GM23338 (cell line): ENCODE measurements at places on chromosomes 11 and 22.

GRCh38 chr22:40911772-40912171 lies 39.4 kb upstream of the RBX1 start:
- DNase-seq: no peak

- DNase-seq: peak; percentile 87
Measured at GRCh38 chr11:113991170-113991569, 16.3 kb downstream of the HTR3A start.

DNA sequence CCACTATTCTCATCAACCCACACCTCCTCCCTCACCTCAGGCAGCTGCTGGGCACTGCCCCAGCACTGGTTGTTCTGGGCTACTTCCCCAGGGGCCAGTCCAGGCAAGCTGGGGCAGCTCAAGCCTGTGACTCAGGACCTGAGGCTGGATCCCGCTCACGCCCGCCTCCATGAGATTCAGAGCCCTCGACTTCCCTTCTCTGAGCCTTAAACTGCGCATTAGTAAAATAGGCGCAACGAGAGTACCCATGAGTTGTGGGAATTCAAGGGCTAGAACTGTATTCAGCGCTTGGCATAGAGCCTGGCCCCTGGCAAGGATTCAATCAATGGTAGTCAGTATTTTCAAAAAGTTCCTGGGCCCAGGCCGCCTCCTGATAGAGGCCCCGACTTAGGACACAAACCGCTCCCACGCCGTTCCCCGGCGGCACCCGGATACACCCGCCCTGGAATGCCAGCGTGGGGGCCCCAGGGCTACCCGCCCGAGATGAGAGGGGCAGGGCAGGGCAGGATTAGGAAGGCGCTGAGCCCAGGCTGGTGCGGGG lies 723 bp upstream of the CD82 start:
- peak; percentile 42 for DNase-seq

DNA sequence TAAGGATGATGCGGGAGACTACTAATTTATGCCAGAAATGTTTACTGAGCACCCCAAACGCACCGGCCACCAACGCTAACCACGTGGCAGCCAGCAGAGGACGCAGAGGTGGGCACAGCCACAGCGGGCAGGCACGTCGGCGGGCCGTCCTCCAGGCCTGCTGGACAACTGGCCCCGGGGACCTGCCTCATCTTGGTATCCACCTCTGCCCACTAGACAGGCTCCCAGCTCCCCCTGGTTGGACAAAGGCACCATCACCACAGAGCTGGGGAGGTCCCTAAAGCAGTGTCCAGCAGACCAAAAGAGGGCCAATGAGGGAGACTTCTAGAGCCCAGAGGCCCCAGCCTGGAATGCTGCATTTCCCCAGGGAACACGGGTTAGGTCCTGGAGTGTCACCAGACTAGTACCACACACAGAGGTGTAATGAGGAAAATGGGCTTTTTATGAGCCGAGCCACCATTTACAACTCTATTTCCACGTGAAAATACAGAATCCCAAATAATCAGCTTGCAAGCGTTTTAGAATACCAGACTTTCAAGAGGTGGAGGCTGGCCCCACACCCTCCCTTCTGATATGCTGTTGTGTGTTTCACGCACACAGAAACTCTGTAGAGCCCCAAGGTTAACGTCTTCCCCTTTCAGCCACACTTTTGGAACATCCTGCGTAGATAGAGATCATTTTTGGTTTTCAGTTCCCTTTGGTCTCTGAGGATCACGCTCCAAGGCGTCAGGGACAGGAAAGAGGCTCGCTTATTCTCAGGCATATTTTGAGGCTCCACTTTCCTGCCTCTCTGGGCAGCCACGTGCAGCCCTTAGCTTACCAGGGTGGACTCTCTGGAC lies 23.7 kb upstream of the BID start:
- DNase-seq: no peak

- DNase-seq: peak; percentile 70
Measured at GRCh38 chr11:112797648-112798293, 163.4 kb upstream of the NCAM1 start.

DNA sequence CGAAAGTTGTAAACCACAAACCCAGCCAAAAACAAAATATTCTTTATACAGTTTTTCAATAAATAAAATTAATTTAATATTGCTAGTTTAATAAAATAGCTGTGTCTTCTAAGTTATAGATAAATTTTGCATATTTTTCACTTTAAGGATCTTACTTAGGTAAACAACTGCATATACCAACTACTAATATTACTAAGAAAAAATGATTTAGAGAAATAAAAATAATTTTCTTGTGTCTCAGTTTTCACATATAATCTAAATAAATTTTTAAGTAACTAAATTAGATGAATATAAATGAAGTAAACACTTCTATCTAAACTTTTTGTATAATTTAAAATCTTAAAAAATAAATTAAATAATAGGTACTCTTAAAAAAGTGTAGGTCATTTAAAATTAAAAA lies 67.1 kb upstream of the TOP3B start:
- no peak for DNase-seq

DNA sequence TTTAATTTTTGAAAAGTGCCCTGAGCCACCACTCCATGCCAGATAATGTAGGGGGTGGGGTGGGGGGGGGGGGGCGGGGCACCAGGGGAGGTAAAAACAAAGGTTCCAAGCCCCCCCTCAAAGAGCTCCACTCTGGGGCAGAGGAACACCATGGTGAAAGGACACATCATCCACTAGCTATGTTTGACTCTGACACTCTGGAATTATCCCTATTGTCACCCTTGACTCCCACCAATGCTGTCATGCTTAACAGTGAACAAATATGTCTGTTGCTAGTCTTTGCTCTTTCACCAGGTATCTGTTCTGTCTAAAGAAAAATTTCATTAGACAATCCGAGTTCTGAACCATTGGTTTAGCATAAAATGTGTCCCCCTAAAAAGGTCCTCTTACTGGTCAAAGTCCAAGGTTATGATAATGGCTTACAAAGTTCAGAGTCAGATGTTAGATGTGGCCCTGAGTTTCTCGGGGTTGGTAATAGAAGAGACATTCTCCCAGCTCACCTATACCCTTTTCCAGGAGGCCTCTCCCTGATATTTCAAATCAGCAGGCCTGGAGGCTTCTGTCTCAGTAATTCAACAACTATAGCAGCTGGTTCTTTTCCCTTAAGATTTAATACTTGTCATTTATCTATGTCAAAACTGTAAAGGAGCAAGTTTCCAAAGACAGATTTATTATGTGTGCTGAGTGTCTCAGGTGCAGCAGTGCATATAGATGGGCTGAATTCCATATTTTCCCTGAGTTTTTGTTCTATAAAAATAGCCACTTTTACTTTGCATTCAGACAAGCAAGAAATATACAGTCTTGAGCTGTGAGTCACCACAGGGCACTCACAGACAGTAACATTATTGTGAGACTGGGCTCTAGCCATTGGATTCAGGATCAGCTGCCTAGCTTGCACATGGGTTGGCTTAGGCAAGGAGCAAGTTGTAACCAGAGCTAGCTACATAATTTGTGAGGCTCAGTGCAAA lies 174.1 kb downstream of the CSNK2A3 start:
- DNase-seq: no peak

DNA sequence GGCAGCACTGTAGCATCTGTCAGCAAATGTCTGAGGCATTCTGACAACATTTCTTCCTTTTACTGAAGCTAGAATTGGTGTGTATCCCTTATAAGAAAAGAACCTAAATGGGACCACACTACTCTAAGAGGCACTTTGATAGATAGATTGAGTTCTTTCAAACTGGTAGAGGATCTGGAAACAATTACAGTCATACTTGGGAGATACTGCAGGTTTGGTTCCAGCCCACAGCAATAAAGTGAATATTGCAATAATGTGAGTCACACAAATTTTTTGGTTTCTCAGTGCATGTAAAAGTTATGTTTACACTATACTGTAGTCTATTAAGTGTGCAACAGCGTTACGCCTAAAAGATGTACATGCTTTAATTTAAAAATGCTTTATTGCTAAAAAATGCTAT lies 96.9 kb downstream of the SBF2 start:
- no peak for DNase-seq

GRCh38 chr22:23752750-23753149 lies 1.5 kb downstream of the VPREB3 start:
- DNase-seq: no peak

DNA sequence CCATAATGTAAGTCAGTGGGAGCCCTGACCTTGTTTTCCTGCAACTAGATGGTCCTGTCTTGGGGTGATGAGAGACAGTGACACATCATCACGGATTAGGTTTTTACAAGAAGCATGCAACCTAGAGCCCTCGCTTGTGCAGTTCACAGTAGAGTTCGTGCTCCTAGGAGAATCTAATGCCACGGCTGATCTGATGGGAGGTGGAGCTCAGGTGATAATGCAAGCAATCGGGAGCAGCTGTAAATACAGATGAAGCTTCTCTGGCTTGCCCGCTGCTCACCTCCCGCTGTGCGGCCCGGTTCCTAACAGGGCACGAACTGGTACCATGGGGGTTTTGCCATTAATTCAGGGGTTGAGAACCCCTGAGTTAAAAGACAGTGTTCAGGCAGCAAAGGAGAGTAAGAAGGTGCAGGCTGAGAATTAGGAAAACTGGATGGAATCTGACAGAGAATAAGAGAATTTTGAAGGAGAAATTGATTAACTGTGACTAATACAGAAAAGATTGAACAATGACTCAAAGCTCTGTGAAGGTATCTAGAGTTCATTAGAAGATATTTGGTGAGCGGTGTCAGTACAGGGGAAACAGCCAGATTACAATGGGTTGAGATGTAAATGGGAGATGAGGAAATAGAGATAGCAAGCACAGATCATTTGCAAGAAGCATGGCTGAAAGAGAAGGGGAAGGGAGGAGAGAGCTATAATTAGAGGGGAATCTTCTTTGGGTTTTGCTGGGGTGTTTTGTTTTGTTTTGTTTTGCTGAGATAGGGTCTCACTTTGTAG lies 21.0 kb downstream of the WEE1 start:
- DNase-seq: no peak

DNA sequence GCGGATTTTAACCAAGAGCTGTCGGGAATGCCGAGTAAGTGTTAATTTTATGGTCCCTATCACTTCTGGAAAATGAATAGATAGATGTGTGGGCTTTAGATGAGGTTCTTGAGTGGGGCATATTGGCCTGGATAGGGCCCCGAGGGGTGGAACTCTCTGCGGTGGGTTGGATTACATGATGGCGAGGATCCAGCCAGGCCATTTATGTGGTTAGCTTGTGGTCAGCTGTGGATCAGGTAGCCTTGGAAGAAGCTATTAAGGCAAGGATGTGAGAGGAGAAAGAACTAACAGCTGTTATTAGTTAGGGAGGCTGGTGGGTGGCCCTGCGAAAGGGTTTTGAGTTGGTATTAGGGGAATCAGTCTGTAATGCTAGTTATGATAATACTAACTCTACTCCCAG lies 268.4 kb downstream of the NELL1 start:
- DNase-seq: no peak

DNA sequence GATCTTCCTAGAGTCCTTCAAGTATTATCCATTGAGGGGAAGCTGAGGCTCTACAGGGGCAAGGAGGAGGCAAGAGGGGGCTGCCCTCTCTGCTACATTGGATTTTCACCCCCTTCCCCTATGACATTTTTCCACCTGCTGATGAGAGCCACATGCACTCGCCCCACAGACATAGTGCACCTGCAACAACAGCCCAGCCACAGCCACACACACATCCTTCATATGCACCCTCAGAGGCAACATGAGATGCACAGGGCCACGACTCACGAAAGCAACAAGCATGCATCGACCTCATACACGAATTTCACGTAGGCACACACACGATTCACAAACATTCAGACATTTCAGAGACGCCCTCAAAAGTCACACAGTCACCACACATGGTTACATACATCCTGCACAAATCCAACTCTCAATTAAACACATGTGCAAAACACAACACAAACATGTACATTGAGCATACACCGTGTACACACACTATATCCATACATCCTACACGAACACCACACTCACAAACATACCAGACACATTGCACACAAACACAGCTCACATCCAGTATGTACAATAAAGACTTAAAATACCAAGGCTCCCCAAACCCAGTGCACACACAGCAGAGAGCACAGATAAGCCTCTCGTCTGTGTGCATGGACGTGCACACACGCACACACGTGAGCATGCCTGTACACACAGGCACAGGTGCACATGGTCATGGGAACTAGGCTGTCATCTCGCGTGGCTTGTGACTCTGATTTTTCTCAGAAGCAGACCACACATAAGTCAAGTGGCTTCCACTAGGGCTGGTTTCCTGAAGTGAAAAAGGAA lies 6.3 kb upstream of the LRRC32 start:
- no peak for DNase-seq

DNA sequence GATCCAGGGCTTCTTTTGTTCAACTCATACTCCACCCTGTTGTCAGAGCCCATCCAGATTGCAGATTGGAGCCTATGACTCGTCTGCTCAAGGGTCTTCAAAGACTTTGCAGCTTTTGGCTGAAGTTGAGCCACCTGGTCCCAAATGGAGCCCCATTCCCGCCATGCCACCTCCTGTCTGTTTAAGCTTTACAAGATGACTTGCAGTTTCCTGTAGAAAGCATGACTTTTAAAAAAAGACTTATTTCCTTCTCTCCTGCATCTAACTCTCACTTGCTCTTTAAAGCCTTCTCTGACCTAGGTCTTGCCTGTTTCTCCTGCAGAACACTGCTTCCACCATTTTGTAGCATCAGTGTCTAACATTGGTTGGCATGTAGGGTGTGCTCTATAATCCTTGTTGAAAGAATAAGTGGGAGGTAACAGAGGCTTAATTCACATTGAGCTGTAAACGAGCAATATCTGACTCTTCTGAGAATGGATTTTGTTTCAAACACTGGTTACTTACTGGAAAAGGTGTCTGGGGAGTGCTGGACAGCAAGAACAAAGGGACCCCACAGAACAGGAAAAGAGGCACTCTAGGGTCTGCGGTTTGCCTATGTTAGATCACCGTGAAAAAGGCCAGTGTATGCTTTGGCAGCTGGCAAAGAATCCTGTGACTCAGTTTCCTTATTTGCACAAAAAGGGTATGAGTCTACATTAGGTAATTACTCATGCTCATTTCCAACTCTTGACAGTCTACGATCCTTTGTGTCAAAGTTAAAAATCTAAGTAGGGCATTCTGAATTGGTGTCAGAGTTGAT lies 30.3 kb downstream of the NF2 start:
- no peak for DNase-seq

DNA sequence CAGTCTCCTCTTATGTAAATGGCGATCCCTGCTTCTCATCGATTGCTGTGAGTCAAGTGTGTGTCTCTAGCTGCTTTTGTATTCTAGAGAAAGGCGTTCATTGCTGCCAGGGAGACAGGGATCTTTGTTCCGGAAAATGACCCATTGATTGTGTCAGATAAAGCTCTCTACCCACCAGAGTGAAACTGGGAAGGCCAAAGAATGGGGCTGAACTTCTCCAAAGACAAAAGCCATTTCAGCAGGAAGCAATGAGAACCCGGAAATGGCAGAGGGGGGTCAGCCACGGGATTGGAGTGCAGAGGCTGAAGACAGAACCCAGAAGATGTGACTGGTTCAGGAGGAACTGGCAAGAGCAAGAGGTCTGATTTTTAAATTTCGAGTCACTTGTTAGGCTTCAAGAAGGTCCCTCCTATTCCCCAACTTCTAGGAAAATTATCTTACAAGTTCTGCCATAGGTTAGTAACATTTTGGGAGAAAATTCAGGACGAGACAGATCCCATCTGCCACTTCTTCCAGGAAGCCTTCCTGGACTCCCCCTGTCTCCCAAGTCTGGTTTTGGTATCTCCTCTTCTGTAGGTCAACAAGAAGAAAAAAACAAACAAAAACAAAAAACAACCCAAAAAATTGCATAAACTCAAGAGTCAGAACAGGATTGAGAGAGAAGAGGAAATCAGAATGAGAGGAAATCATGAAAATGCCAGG lies 110.6 kb downstream of the NECTIN1 start:
- DNase-seq: no peak

- no peak for DNase-seq
Measured at GRCh38 chr11:34915136-34916014, 804 bp downstream of the APIP start.

GRCh38 chr11:20047006-20047768 lies 113.1 kb downstream of the DBX1 start:
- no peak for DNase-seq
